Activated CD8-positive, alpha-beta T cell treated with anti-CD3 and anti-CD28 coated beads, Interleukin-2, amount 10 ng/mL, durations not matched to agents 7 days and 5 days (primary cell): ENCODE measurements at places on chromosomes 12 and 14. TPM values are rescaled to one million over a fixed set of nuclear protein-coding genes. Genes with fewer than 3 reads are reported as not detected.

The HCAR2 gene
- total RNA-seq, result not detected

The CCDC175 gene
- total RNA-seq, result not detected

The ZNF10 gene
- total RNA-seq, result 8.1 TPM

The BHLHE41 gene
- not detected for total RNA-seq

The TAS2R13 gene
- 1.0 TPM for total RNA-seq

The ALX1 gene
- not detected for total RNA-seq

The SYNDIG1L gene
- not detected for total RNA-seq

The GARIN6 gene
- not detected for total RNA-seq

The GLIPR1L1 gene
- not detected for total RNA-seq
